HL-60 (cell line): ENCODE measurements at places on chromosomes 2 and 18.
A peak's percentile ranks its signal among the peaks of the same experiment; 100 is the strongest.

GRCh38 chr2:156901373-156902031 lies 356.0 kb upstream of the GALNT5 start:
- no peak for DNase-seq

- DNase-seq, result no peak
Measured at GRCh38 chr2:7749895-7750559, 832.8 kb downstream of the RNF144A start.

- peak; percentile 64 for DNase-seq
Measured at GRCh38 chr2:72893594-72894319, 6.5 kb downstream of the SPR start.

- DNase-seq, result no peak
Measured at GRCh38 chr2:172914341-172915008, 161.2 kb upstream of the MAP3K20 start.

GRCh38 chr2:29726976-29727375 lies 194.4 kb downstream of the ALK start:
- DNase-seq, result no peak

DNA sequence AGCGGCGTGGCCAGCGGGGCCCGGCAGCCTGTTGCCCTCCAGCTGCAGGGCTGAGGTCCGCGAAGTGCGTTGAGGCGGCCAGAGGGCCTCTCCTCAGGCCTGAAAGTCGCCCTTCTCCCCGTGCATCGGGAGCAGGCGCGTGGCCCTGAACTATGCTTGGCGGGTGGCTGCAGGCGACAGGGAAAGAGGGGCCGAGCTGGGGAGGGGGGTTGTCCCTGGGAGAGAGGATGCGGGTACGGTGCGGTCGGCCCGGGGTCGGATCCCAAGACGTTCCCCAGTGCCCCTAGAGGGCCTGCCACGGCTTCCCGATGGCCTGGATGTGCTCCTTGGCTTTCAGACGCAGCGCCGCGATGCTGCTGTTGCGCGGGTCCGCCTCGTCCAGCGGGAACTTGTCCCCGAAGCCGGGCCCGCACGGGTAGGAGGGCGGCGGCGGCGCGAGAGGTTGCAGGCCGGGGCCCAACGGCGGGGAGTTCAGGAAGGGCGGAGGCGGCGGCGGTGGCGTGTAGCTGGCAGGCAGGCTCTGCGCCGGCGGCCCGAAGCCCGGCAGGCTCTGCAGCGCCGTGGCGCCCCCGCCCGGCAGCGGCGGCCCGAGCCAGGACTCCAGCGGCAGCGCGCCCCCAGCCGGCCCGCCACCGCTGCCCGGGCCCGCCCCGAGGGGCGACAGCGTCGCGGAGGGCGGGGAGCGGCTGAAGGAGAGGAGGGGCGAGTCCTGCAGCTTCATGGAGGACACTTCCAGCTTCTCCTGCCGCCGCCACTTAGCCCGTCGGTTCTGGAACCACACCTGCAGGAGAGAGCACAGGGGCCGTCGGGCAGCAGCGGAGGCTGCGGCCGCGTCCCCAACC lies 4.3 kb downstream of the RAX start:
- peak; percentile 31 for DNase-seq

GRCh38 chr2:95539836-95540235 lies 52.0 kb upstream of the TRIM43 start:
- no peak for DNase-seq

DNA sequence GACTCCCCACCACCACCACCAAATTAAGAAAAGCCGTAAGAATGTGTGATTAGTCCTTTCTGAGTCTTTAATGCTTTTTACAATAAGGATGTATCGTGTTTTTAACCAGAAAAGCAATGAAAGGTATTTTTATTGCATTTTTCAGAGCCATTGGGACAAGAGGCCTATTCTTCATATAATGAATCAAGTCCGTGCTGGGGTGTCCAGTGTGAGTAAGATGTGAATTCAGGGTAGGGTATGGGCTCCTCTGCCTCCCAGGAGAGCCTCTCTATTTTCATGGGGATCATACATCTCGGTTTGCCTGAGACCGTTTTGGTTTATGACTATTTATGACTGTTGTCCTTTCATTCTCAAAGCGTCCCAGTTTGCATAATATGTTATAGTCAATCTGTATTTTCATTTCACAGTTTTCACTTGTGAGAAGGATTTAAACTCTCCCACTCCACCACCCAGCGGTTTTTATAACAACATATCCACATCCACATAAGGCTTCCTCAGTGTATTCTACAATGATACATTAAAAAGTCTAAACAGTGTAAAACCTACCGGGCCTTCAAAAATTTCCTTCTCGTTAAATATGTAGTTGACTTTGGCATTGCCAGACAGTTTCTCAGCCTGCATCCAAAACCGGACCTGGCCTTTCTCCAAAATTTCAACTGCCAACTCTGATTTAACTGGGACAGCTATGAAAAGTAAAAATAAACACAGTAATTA lies 80.8 kb upstream of the LPIN2 start:
- no peak for DNase-seq

- no peak for DNase-seq
Measured at GRCh38 chr2:120886534-120887319, 151.1 kb downstream of the GLI2 start.

- DNase-seq, result no peak
Measured at GRCh38 chr18:55461848-55462247, 126.1 kb downstream of the TCF4 start.

- no peak for DNase-seq
Measured at GRCh38 chr2:66041902-66042657, 392.8 kb upstream of the MEIS1 start.

DNA sequence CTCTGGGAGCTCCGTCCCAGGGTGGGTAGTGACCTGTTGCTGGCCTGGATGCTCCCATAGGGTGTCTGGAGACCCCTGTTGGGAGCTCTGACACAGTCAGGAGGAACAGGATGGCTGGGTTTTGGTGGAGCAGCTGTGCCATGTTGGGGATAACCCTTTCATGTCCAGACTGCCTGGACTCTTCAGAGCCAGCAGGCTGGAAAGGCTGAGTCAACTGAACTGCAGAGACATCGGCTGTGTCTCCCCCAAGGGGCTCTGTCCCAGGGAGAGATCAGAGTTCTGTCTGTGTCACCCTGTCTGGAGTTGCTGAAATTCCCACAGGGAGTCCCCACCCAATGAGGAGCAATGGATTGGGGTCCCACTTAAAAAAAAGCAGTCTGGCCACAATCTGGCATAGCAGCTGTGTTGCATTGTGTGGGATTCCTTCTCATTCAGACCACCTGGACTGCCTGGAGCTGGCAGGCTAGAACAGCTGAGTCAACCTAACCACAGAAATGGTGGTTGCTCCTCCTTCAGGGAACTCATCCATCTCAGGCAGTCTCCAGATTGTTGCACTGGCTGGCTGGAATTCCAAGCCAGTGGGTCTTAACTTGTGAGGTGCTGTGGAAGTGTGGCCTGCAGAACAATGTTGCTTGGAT lies 37.2 kb downstream of the AGPS start:
- no peak for DNase-seq

- DNase-seq, result no peak
Measured at GRCh38 chr18:37393221-37393827, 172.3 kb downstream of the CELF4 start.

GRCh38 chr2:20188851-20189250 lies 36.1 kb downstream of the SDC1 start:
- no peak for DNase-seq

GRCh38 chr2:20434588-20435294 lies 12.1 kb upstream of the RHOB start:
- DNase-seq, result no peak

- no peak for DNase-seq
Measured at GRCh38 chr2:101204400-101205115, 48.1 kb upstream of the CNOT11 start.

DNA sequence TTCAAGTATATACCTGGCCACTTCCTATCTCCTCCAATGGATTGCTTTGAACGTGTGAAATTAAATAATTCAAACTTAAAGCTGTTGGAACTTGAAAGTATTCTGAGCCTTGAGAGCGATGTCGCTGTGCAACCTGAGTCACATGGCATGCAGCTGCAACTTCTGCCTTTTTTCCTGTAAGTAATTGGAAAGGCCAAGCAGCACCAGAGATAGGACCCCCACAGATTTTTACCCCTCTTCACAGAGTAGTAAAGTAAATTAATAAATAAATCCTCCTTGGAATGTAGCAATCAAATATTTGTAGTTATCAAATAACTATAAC lies 3.2 kb upstream of the RNF149 start:
- no peak for DNase-seq

DNA sequence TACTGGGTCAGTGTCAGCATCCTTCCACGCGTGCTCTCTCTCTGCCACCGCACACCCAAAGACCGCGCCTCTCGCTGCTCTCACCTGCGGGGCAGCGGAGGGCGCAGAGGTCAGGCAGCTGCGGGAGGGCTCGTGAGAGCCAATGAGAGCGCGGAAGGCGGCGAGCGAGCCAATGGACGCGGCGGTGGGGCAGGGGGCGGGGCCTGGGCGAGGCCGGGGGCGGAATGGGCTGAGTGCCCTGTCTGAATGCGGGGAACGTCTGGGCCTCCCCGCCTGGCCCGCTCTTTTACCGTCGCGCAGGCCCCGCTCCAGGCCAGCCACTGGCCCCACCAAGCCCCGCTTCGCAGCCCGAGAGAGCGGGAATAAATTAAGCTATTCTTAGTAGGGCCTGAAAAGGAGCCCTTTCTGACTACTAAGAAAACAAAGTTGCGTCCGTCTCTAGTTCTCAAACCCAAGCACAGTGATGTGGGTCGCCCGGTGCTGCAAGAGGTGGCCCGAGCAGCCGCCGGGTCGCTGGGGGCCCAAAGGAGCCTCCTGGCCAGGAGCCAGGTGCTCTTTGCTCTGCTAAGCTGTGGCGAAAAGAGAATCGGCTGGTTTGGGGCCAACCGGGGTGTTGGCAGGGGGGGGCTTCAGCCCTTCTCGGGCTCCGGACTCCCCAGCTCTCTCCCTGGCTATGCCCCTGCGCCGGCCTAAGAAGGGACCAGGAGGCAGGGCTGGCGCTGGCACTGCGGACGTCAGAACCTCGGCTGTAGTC lies 81.1 kb upstream of the GLI2 start:
- DNase-seq, result no peak

DNA sequence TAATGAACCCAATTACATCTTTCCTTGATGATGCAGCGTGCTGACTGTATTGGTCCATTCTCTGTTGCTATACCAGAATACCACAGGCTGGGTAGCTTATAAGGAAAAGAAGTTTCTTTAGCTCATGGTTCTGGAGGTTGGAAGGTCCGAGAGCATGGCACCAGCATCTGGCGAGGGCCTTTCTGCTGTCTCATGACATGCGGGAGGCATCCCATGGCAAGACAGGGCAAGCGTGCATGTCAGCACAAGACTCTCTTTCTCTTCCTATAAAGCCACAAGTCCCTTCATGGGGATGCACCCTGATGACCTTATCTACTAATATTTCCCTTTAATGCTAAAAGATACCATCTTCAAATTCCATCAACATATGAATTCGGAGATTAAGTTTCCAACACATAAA lies 122.8 kb upstream of the FHL2 start:
- DNase-seq, result no peak

DNA sequence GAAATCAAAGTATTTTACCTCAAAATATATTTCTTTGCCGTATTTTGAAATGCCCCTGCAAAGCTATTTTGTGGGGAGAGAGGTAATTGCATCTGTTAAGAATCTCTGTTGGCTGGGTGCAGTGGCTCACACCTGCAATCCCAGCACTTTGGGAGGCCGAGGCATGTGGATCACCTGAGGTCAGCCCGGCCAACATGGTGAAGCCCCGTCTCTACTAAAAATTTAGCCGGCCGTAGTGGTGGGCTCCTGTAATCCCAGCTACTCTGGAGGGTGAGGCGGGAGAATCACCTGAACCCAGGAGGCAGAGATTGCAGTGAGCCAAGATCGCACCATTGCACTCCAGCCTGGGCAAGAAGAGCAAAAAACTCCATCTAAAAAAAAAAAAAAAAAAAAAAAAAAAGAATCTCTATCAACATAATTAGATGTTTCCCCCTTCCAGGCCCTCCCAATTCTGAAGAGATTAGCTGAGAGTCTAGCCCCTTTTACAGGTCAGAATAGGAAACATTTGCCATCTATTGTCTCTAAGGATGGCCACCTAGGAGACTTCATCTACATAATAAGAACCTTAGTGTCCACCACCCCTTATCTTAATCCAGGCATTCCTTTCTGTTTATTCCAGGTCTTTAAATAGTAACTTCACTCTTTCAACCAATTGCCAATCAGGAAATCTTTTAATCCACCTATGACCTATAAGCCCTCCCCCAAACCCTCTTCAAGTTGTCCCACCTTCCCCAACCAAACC lies 3.5 kb upstream of the TRAPPC8 start:
- DNase-seq, result no peak

GRCh38 chr2:85890522-85891176 lies 1.9 kb upstream of the ST3GAL5 start:
- peak; percentile 55 for DNase-seq

DNA sequence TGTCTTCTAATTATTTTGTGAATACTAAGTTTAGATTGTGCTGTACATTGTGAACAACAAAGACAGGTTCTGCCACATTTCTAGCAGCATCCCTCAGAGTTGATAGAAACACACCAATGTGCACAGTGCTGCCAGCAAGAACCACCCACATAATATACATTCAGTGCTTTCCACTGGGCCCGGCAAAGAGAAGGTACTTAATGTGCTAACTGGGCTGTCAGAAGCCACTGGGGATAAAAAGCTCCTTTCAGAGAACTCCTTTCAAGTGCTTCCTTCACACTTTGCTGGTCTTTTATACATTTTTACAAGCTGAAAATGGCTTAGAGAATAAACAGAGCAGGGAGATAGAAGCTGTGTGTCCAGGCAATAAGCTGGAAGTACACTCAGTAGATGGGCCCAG lies 58.0 kb upstream of the CAPN13 start:
- DNase-seq, result no peak

GRCh38 chr18:24219561-24220317 lies 80.9 kb downstream of the CABYR start:
- no peak for DNase-seq

- DNase-seq, result no peak
Measured at GRCh38 chr2:234564699-234565098, 67.8 kb upstream of the ARL4C start.

DNA sequence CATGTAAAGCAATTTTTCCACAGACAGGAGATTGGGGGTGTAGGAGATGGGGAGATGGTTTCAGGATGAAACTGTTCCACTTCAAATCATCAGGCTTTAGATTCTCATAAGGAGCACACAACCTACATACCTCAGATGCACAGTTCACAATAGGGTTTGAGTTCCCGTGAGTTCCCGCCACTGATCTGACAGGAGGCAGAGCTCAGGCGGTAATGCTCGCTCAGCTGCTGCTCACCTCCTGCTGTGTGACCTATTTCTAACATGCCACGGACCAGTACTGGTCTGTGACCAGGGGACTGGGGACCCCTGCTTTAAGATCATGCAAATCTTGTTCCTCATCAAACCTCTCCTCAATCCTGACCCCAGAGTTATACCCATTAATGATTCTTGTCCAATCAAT lies 70.1 kb downstream of the RPE start:
- no peak for DNase-seq
